ENCODE measurements at places on chromosomes 7 and 10.
A peak's percentile ranks its signal among the peaks of the same experiment; 100 is the strongest.

- DNase-seq, result no peak
These were observed 51.4 kb downstream of the FBXW4 start for GRCh38 chr10:101643546-101643945.

DNA sequence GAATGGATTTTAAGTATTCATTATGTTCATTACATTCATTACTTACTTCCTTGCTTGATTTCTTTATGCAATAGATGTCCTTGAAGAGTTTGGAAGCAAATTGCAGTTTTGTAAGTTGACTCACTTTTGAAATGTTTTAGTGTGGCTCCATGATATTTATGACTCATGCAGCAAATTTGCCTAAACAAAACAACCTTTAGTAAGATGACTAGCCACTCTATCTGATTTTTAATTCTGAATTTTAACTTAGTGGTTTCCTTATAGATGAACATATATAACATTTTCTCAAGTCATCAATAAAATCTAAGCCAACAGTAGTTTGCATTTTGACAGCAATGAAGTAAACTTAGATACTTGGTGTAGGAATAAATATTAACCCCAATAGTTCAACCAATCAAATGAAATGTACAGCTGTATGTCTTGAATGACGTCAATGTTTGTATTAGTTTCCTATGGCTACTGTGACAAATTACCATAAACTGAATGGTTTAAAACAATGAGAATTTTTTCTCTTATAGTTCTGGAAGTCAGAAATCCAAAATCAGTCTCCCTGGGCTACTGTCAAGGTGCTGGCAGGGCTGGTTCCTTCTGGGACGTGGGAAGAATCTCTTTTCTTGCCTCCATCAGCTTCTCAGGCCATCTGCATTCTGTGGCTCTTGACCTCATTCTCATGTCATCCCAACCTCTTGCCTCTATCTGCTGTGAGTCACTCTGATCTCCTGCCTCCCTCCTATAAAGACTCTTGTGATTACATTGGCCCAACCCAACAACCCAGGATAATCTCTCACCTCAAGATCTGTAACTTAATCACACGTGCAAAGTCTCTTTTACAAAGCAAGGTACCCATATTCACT, 73.4 kb downstream of the AHR start:
- no peak for DNase-seq

GRCh38 chr7:81990395-81990794, 220.5 kb upstream of the HGF start:
- no peak for DNase-seq

DNA sequence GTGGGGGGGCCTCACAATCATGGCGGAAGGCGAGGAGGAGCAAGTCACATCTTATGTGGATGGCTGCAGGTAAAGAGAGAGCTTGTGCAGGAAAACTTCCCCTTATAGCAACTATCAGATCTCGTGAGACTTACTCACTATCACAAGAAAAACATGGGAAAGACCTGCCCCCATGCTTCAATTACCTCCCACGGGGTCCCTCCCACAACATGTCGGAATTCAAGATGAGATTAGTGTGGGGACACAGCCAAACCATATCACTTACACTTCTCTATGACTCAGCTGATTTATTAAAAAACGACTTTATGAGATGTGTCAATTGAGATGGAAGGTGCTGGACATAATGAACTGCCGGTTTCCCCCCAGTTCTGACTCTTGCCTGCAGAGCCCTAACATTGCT, 23.8 kb upstream of the CHN2 start:
- no peak for DNase-seq

GRCh38 chr7:122064971-122065370, 79.1 kb downstream of the AASS start:
- DNase-seq, result no peak

- DNase-seq, result no peak
These were observed 21.6 kb downstream of the LIPJ start for GRCh38 chr10:88608052-88608732.

DNA sequence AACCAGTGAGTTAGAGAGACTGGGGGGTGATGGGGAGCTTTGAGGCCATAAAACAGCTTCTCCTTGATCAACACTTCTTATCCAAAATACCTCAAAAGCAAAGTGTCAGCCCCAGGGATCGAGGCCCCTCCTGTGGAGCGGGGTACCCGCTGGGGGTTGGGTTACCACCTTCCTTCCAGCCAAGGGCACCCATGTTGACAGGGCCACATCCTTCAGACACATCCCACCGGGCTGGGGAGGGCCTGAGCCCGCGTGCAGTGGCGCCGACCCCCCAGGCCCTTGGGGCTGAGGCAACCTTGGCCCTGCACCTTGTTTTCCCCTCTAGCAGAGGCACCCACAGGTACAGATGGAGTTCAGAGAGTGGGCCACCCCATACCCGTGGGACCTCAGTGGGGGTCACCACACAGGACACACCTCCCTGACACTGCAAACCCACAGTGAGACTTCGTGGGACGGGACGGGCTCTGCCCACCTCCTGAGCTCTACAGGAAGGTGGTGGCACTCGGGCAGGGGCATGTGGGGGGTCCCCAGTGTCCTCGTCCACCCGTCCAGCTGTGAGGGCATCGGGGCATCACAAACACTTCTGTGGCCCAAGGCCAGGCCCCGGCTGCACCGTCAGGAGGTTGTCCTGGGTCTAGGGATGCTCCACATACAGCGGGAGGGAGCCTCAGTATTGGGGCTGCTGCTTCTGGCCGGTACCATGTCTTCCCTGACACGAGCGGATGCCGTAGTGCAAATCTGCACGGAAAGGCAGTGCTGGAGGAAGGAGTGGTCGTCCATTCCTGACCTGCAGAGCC, 10.7 kb downstream of the DPYSL4 start:
- no peak for DNase-seq

GRCh38 chr7:131327049-131327625, 539 bp upstream of the MKLN1 start:
- DNase-seq, result no peak

GRCh38 chr10:91589015-91589657, 43.7 kb downstream of the PPP1R3C start:
- no peak for DNase-seq

- no peak for DNase-seq
These were observed 44.6 kb upstream of the ANAPC16 start for GRCh38 chr10:72171175-72171630.

- no peak for DNase-seq
These were observed 37.8 kb downstream of the PFKP start for GRCh38 chr10:3105166-3105565.

DNA sequence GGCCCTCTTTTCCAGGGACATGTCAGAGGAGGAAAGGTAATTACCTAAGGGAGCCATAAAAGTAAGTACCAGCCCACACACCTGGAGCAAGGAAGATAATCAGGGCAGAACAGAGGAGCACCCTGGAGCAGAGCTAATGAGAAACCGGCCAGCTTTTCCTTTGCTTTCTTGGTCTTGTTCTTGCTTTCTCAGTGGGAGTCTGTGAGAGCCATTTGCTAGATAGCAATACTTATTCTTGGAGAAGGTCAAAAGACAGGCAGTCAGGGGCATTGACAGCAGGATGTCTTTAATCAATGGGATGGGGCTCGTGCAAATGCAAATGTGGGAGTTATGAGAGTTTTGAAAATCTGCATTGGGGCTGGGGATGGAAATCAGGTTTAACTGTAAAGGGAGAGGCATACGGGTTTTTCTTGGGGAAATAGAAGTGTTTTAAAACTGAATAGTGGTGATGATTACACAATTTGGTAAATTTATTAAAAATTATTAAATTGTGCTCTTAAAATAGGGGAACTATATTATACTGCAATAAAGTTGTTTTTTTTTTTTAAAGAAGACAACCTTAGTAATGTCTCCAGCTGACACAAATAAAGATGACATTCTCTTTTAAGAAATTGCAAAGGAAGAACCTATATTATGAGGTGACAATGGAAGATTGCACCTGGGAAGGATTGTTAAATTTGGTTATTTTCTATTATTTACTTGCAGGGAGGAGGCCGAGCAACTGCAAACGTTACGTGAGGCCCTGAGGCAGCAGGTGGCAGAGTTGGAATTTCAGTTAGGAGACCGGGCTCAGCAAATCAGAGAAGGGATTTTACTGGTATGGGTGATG, 35.6 kb upstream of the PPP1R17 start:
- no peak for DNase-seq

DNA sequence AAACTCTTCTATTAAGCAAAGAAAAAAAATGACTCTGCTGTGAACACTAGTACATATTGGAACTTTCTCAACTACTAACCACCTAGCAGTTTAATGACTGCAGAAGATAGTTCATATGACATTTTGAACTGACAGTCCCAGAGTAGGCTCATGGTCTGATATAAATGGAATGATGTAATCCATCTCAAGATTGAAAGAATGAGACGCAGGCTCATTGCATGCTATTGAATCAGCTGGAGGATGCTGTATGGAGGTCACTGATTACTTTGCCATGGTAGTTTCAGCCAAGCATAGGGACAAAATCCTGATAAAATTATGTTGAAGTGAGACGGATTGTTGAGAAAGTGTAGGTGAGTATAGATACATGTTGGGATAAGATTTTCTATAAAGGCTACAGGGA, 217.6 kb upstream of the SEMA3E start:
- DNase-seq, result no peak

GRCh38 chr10:100481462-100482081, 18.8 kb downstream of the WNT8B start:
- peak; percentile 67 for DNase-seq

GRCh38 chr7:1455241-1455939, 3.9 kb downstream of the MICALL2 start:
- no peak for DNase-seq

DNA sequence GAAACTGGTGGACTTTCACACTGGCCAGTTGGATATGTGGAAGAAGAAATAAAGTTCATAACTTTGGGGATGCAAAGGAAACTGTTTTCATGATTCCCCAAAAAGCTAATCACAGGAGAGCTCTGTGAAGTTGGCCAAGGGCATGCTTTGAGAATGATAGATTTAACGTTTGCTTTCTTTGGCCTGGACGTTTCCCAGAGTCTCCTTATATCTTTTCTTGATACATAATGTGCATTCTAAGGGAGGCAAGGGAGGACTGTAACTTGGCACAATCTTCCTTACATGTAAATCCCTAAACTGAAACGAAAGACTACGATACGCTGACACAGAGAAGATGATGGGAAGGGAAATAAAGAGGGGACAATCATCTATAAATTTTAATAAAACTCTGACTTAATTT, 176.5 kb upstream of the INHBA start:
- no peak for DNase-seq

GRCh38 chr7:2947058-2947780, 96.4 kb downstream of the CARD11 start:
- no peak for DNase-seq

GRCh38 chr10:110901954-110902819, 16.8 kb downstream of the BBIP1 start:
- DNase-seq, result no peak

- no peak for DNase-seq
These were observed 2.7 kb downstream of the STMP1 start for GRCh38 chr7:135665042-135665441.

DNA sequence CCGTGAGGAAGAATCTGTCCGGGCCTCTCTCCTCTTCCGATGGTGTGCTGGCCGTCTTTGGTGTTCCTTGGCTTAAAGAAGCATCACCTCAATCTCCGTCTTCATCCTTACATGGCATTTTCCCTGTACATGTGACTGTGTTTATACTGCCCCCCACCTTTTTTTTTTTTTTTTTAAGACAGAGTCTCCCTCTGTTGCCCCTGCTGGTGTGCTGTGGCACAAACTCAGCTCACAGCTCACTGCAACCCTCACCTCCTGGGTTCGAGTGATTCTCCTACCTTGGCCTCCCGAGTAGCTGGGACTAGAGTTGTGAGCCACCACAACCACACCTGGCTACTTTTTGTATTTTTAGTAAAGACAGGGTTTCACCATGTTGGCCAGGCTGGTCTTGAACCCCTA, 121.9 kb upstream of the C7orf33 start:
- no peak for DNase-seq

DNA sequence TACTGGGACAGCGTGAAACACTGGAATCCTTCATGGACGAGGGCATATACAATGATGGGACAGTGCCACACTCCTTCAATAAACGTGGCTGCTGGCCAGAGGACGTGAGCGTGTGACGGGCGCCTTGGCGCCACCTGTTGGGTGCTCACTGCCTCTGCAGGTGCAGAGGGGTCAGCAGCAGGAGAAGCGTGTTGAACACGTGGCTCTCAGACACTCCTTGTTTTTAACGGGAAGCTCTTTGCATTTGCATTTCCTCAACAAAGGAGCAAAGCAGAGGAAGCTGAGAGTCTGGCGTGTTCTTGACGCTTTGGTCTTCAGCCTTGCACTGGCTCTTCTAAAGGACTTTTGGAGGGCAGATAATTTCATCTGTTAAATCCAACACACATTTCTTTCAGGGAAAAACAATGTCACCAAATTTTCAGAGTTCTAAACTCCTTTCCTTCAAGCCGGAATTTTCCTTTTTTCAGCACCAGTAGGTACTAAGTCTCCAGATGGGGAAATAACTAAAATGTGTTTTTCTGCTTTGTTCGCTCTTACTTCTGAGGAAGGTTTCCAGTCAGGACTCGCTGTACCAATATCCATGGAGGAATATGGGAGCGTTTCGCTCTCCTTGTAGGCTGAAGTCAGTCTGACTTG, 2.9 kb upstream of the GET4 start:
- peak; percentile 32 for DNase-seq

GRCh38 chr7:35849158-35849831, 48.4 kb downstream of the SEPTIN7 start:
- DNase-seq, result no peak

GRCh38 chr10:6843481-6843881, 263.4 kb upstream of the PRKCQ start:
- no peak for DNase-seq

- DNase-seq, result no peak
These were observed 686.4 kb upstream of the C7orf33 start for GRCh38 chr7:147904219-147904576.

GRCh38 chr7:121383235-121383910, 12.7 kb downstream of the FAM3C start:
- no peak for DNase-seq

DNA sequence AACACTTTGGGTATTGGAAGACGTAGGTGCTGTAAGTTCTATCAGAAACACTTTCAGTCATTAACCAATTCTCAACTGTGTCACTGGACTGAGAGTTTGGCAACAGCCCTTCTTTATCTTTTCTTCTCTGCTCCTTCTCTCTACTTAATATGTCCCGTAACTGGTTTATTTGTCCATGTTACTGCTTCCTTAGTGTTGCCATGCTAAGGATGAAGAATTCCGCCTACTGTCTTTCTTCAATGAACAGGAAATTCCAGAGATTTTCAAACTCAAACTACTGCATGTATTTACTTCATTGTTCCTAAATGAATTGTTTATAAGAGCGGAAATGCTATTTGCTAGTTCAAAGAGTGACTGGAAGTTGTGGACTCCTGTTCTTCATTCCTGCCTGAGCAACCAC, 143.7 kb downstream of the TAX1BP1 start:
- DNase-seq, result no peak

DNA sequence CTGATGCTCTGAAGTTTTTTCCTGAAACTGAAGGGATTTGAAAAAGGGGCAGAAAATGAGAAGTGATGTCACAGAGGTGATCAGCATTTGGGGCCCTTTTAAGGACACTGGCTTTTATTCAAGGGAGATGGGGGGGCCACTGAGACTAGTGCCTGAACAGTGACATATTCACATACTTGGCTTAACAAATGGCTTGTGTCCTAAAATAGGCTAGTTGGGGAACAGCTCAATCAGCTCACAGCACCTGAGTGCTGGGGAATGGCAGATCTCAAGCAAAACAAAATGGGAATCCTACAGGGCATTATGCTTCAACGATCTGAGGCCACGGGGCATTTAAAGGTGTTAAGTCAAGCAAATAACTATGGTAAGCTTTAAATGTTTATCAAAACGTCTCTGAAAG, 90.1 kb downstream of the UBE2H start:
- DNase-seq, result no peak
